HFFc6 (cell line): ENCODE measurements at places on chromosomes 2 and 18.

- peak; percentile 98 for DNase-seq
Measured at GRCh38 chr2:26696351-26696816, 3.9 kb downstream of the KCNK3 start.

DNA sequence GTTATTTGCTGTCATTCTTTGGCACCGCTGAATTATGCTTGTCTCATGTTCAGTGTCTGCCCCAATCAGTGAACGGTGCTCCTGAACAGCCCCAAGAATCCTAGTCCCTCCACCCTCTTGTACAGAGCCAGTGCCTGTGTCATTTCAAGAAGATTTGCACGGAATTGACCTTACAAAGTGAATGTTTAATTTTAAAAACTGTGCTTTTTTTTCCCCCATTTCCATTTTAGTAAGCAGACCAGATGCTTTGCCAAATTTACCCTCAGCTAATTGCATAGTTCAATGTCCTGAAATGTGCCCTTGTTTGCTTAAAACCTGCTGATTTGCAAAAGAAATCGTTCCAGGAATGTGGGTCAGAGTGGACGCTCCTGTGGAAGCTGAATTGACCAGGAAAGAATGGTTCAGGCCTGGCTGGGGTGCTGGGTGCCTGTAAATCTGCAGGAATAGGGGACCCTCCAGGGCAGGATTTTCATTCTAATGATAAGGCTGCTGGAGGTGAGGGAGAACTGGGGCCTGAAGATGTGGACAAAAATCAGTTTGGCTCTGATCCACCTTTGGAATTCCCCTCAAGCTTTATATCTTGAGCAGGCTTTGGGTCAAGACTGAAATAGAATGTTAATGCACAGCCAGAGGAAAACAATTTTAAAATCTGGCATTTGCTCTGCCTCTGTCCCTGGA, 20.1 kb downstream of the TMEM17 start:
- DNase-seq: no peak

DNA sequence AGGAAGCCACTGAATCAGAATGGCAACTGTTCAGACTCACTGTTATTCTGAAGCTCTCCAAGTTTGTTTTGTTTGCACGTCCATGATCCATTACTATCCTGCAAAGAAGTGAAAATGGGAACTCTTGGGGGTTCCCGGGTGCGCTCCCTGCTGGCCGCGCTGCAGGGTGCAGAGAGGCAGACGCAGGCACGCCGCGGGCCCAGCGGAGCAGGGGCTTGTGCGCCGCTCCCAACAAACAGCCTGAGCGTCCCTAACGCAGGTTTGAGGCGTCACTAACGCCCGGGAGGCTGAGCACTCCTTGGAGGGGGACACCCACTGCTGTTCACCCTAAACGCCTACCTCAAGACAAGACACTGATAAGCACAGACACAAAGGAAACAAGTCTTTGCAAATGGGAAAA, 14.3 kb upstream of the PIEZO2 start:
- no peak for DNase-seq

DNA sequence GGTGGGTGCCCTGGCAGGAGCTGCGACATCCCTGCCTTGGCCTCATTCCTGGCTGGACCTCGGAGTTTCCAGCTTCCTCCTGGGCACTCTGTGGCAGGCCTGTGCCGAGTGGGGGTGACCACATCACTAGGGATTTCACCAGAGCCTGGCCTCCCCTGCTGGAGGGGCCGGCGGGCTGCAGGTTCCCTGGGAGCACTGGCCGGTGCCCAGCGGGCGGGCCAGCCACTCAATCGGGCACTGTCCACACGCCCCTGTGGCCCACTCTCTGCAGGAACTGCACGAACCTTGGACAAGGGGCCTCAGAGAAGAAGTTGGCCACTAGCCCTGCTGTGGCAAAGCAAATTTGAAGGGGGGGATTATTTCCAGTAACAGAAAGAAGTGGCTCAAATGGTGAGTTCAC, 110.7 kb upstream of the APCDD1 start:
- DNase-seq: no peak

- no peak for DNase-seq
Measured at GRCh38 chr2:209564816-209565215, 141.0 kb downstream of the MAP2 start.
